ENCODE measurements at places on chromosomes 6 and 20.

- DNase-seq = no peak
Measured at GRCh38 chr6:72653026-72653425, 31.2 kb downstream of the KCNQ5 start.

GRCh38 chr20:4089756-4090487, 74.6 kb upstream of the RNF24 start:
- DNase-seq = peak; percentile 67

DNA sequence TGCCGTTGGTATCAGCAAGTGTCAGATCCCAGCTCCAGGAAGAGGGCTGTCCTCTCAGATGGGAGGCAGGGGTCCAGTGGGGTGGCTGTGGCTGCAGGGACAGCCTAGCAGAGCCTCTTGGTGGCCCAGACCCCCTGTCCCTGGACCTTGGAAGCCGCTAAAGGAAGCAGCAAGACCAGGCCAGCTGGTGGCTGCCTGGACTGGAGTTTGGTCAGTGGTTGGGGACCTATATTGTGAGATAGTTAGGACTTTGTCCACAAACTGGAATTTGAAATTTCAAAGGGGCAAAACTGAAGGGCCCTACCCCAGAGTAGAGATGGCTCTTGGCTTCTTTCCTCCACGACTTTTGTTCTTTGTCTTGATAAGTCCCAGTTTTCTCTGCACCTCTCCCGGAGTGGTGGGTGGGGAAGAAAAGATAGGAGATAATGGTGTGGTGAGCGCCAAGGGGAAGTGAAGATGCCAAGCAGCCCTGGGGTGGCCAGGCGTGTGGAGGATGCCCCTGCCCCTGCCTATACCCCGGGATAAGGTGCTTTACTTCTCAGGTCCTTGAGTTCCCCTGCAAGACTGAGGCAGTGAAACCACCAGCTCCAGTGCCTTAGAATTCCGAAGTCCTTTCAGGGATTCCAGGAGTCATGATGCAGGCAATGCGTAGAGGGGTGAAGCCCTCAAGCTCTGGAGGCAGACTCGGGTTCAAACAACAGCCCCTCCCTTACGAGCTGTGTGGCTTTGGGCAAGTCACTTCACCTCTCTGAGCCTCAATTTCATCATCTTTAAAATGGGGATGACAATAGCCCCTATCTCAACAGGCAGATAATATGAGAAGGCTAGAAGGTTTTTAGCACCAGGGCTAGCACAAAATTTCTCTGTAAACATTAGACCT, 40.2 kb downstream of the HNF4A start:
- no peak for DNase-seq

DNA sequence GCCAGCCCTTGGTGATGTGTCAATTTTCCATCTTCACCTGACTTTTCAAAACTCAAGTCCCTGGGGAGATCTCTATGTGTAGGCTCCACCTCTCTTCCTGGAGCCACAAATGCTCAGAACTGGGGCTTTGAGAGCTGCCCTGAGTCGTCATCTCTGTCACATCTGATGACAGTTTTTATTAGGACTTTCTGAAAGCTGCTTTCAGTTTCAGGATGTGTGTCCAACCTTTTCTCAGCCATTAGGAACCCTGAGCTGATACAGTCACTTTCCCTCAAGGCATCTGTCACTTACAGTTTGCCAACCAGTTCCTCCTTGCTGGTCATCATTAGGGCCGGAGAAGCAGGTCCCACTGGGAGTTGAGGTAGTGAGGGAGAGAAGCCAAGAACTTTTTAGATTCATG, 365.9 kb upstream of the CHD6 start:
- DNase-seq = no peak

- DNase-seq = peak; percentile 19
Measured at GRCh38 chr6:27667657-27668441, 194.9 kb upstream of the ZNF184 start.

GRCh38 chr6:4781426-4781825, 5.2 kb downstream of the CDYL start:
- no peak for DNase-seq

DNA sequence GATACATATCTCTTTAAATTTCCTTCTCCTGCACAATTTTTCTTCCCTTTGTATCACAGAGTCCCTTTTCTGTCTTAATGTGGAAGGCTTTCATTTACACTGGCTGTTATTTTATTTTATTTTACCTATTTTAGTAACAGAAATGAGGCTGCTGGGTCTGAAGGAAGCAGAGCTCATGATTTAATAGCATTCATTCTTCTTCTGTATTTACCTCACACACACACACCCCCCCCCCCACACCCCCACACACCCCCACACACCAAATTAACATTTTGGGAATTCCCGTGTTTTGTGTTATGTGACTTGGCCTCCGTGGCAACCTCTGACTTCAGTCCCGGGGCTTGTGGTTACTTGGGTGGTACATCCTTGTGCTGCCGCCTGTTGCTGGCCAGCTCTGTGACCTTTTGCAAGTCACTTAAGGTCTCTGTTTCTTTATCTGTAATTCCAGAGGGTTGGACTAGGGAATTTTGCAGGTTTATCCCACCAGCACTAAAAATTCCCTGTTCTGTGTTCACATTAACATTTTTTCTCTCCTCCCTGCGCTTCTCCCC, 108.8 kb downstream of the TIAM2 start:
- peak; percentile 49 for DNase-seq

DNA sequence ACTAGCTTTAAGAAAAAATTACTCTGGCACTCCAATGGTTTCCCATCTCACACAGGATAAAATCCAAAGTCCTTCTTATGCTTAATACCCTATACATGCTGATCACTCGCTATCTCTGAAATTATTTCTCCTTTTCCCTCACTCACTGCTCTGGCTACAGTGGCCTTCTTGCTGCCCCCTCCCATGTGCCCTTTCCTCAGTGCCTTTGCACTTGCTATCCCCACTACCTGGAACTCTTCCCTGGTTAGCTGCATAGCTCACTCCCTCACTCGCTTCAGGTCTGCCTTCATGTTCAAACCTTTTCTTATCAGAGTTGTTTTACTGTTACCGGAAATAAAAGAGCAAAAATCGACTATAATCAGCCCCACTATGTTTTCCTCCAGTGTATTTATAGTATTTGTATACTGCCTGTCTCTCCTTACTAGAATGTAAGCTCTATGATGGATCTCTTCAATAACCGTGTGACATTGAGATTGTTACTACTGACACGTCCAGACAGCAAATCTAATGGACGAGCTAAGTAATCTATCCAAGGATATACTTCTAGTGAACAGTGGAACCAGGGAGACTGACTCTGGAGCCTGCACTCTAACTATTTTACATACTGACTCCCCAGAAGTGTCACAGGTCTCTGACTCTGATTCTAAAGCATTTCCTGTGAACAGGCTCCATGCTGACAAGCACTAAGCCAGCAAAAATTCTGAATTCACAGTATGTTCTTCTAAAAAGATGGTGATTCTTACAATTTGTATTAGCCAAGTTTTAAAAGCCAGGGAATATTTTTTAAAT, 25.1 kb downstream of the FKBP5 start:
- peak; percentile 57 for DNase-seq

DNA sequence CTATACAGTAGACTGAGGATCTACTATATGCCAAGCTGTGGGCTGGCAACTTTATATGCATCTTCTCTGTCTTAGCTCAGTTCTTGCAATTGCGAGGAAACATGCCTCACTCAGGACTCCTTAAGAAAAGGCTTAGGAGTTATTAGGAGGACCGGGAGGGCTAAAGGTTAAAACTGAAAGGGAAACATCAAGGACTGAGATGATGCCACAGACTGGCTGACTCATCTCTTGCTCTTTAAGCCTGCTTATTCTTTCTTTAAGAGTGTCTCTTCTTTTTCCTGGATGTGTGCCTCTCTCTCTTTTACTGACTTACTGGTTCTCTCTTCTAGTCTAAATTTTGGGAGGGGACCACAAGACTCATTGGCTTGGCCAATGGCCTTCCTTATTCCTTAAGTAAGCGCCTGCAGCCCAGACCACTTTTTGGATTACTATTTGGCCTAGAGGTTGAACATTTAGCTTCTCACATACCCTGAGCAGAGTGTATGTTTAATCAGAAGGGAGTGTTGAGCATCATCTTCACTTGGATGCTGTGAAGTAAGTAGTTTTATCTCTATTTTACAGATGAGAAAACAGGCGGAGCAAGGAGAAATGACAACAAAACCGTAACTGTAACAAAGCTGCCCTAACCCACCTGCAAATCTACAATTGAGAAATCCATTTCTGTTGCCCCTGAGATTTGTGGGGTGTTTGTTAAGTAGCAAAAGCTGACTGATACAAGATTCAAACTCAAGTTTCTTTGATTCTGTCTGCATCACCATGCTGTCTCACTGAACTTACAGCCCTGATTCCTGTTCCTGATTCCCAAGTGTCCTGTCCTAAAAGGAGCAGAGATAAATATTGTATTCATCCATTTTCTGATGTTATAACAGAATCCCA, 7.2 kb upstream of the SDC4 start:
- peak; percentile 84 for DNase-seq

GRCh38 chr20:9261781-9262180, 192.9 kb downstream of the PLCB4 start:
- DNase-seq = no peak

DNA sequence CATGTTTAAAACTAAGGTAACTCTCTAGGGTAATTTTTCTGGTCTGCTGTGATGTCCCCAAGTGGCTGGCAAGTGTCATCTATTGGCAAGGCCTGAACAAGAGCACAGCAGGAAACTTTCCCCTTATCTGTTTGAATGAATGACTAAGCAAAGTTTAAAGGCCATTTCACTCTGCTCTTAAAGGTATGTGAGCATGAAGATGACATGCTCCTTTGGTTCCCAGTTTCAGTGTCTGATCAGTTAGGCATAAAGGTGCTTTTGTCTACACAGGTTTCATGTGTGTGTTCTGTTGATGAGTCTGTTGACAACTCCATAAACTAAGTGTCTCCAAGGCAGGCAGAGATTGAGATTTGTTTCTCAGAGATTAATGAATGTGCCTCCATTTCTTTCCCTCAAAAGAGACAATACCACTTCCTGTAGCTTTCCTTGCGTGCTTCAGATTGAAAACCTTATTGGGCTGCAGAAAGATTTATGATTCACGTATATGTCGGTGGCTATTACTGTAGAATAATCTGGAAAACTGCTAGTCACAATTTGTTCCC, 83.9 kb downstream of the MAP3K7 start:
- no peak for DNase-seq

DNA sequence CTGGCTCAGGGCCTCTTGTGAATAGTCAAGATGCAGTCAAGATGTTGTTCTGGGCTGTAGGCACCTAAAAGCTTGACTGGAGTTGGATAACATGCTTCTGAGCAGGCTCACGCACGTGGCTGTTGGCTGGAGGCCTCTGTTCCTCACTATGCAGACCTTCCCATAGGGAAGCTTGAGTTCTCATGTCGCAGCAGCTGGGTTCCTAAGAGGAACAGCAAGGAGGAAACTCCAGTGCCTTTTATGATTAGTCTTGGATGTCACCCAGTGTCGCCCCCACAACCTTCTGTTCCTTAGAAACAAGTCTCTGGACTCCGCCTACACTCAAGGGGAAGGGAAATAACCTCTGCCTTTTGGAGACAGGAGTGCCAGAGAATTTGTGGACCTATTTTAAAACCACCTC, 210.7 kb downstream of the BCAS1 start:
- peak; percentile 66 for DNase-seq

GRCh38 chr6:33276864-33277662, at the start of gene B3GALT4:
B3GALT4 (plus strand) TSS chr6:33277123; CDS start chr6:33277420, 297 bp downstream.
- DNase-seq = peak; percentile 77

- no peak for DNase-seq
Measured at GRCh38 chr6:33995309-33996119, 150.4 kb downstream of the GRM4 start.

DNA sequence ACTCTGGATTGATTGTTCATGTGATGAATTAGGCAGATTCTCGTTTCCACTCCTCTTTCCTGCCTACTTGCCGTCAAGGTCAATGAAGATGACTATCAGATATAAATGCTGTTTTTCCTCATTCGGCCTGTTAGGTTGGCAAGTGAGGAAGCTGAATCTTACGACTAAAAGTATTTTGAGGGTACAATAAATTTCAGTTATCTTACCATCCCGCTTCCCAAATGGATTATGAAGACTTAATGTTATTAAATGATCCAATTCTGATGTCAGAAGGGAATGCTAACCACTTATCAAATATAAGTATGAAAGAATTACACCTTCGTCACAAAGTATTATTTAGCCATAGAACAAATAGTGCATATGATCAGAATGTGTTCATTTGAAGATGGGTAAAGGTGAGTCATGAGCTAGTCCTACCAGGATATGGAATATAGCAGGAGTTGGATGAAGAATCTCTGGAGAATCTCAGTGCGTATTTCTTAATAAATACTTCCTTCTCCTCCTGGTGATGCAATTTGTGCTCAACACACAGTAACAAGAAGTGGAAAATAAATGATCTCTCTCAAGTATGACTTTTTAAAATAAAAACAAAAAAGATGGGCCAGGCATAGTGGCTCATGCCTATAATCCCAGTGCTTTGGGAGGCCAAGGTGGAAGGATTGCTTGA, 4.6 kb downstream of the GPLD1 start:
- peak; percentile 19 for DNase-seq
